Cerebellar nuclear complex (tissue), 1 donor: ENCODE measurements at places on chromosomes 5 and 9.

GRCh38 chr5:24005384-24005783, 498.0 kb downstream of the PRDM9 start:
- no peak for DNase-seq

DNA sequence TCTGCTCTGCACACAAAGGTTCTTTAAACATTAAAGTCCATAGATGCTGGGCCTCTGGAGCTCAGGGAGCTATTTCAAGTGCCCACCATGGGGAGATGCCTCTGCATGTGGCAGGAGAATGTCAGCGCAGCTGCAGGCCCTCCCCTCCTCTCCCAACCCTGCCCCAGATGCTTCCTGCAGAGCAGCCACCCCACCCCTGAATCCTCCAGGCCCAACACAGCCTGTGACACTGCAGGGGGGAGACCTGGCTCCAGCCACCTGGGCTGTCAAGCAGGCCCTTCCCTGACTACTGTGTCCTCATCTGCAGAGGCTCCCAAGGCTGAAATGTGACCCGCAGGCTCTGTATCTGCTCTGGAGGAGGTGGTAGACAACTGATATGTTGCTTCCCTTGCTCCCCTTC, 213.9 kb downstream of the GABBR2 start:
- DNase-seq: no peak

DNA sequence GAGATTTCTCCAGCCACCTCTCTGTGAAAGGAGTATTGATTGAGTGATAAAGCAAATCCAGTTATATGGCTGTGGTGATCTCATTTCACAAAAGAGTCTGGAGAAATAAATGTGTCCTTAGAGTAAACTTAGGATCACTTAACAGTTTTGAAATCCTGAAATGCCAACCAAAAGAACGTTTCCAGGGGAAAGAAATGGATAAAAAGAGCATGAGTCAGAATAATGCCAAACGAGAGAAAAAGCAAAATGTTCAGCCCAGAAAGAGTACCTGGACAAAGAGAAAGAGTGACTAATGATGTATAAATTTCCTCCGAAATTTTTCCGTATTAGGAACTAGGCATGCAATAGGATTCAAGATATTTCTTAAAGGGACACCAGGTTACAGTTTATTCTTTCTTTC, 463.1 kb upstream of the CDH10 start:
- no peak for DNase-seq

GRCh38 chr9:130356877-130357584, 87.7 kb upstream of the ASS1 start:
- DNase-seq: no peak
